ENCODE measurements at places on chromosomes 3 and 15.

DNA sequence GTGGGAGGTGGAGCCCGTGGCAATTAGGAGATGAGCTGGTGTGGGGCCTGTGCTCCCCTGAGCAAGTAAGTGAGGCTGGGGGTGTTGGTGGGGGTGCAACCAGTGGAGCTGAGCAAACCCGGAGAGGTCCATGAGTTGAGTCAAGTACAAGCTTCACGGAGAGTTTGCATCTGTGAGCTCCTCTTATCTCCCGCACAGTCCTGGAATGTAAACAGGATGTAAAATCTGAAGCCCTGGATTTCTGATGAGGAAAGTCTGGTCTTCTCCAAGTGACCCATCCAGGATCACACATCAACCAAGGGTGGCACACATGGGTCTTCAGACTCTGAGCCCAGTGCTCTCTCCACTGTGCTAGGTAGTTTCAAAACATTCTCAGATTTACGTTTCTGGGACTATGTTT is 67.8 kb downstream of the LSM3 start:
- DNase-seq: no peak

GRCh38 chr3:133999891-134000685 is 29.6 kb downstream of the SLCO2A1 start:
- DNase-seq: no peak

DNA sequence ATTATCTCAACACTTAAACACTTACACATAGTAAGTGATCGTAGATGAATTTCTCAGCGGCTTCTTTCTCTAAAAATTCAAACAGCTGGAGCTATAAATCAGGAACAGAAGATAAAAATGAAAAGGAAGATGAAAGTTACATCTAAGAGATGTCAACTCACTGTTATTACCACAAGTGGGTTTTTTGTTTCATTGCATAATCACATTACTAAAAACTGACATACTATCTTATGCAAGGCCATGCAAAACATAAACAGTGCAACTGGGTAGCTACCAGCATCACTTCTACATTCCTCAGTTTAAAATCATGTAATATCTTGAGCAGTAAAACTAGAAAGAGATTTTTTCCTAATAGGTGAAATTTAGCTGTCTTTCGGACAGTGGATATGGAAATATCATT is 14.9 kb downstream of the MINDY4B start:
- DNase-seq: no peak

GRCh38 chr15:48352474-48353072 is 21.3 kb downstream of the DUT start:
- DNase-seq: peak; percentile 10

DNA sequence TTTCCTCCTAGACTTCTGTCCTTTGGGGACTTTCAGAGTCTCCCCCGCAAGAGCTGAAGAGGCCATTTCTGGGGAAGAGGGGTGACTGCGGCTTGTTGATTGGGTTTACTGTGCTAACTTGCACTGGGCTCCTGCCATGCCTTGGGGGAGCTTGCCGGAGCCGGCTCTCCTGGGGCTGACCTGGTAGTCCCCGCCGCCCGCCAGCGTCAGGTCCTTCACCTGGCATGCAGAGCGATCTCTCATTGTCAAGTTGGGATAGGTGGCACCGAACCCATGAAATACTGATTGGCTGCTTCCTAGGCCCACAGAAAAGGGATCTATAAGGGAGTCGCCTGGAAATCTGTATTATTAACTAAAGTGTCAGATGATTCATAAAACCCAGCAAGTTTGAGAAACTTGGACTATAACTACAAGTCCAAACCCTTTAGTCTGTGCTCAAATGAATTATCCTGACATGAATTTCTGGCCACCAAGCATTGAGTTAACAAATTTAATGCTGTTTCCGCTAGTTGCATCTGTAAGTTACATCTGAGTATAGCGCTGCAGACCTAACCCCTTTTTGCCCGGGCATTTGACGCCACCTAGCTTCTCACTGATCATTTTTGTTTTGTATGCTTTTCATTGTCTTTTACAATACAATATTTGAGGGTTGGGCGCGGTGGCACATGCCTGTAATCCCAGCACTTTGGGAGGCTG is 607 bp upstream of the IMP3 start:
- peak; percentile 24 for DNase-seq
